Sigmoid colon (tissue), 7 donors: ENCODE measurements at places on chromosomes 1 and 21. TPM values are rescaled to one million over a fixed set of nuclear protein-coding genes. Genes with fewer than 3 reads are reported as not detected.

CD48 gene
- total RNA-seq = 2.9 TPM

- no peaks in the 10 kb centered on the region for H3K4me1 ChIP-seq
- H3K27me3 ChIP-seq = peaks cover 3% of the 10 kb centered on the region
- H3K27ac ChIP-seq = no peak overlapping the region
- H3K36me3 ChIP-seq = no peaks in the 10 kb centered on the region
Observed at GRCh38 chr1:44542420-44543063, 131.7 kb downstream of the TMEM53 start.

DNA sequence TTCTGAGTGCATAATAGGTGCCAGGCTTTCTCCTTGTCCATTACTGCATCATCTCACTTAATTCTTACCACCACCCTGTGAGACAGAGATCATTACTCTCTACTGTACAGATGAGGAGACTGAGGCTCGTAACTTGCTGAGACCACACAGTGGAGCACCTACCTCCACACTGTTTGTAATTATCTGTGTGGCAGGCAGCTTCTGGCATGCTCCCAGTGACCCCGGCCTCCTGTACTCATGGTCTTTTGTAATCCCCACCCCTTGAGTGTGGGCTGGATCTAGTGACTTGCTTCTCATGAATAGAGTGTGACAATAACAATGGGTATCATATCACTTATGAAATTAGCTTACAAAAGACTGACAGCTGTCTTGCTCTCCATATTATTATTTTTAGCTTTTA is 407.3 kb downstream of the MATN1 start:
- no peaks in the 10 kb centered on the region for H3K36me3 ChIP-seq
- no peaks in the 10 kb centered on the region for H3K27me3 ChIP-seq
- no peak for DNase-seq
- no peaks in the 10 kb centered on the region for H3K4me1 ChIP-seq
- H3K4me3 ChIP-seq = no peak overlapping the region

DNA sequence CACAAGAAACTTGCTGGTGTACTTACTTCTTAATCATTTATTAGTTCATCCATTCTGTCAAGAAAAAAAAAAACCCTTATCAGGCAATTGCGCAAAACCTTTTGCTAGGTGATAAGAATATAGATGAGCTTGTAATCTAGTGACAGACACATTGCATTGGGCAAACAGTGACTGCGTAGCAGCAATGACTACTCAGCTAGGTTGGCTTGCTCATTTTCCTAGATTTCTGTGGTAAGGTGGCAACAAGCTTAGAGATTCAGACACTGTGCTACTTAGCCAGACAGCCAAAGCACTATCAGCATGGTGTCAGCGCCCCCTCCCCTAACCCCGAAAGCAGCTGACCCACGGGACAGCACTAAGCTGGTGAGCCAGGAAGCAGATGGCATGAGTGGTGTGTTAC is 203.1 kb downstream of the BARHL2 start:
- no peak overlapping the region for H3K27ac ChIP-seq
- no peak overlapping the region for H3K4me3 ChIP-seq
- no peaks in the 10 kb centered on the region for H3K27me3 ChIP-seq
- H3K4me1 ChIP-seq = no peaks in the 10 kb centered on the region
- DNase-seq = no peak
- no peaks in the 10 kb centered on the region for H3K36me3 ChIP-seq

KRTAP10-6 gene
- total RNA-seq = not detected

- no peaks in the 10 kb centered on the region for H3K36me3 ChIP-seq
- peak overlapping the region; percentile 92 for H3K4me3 ChIP-seq
- H3K27me3 ChIP-seq = no peaks in the 10 kb centered on the region
- H3K27ac ChIP-seq = peak overlapping the region; percentile 76
- H3K4me1 ChIP-seq = no peaks in the 10 kb centered on the region
Observed at GRCh38 chr1:244651956-244652622, 837 bp upstream of the DESI2 start.

GRCh38 chr1:174297351-174297750 is 138.0 kb downstream of the RABGAP1L start:
- no peaks in the 10 kb centered on the region for H3K36me3 ChIP-seq
- no peak overlapping the region for H3K27ac ChIP-seq
- H3K4me3 ChIP-seq = no peak overlapping the region
- no peaks in the 10 kb centered on the region for H3K27me3 ChIP-seq

DNA sequence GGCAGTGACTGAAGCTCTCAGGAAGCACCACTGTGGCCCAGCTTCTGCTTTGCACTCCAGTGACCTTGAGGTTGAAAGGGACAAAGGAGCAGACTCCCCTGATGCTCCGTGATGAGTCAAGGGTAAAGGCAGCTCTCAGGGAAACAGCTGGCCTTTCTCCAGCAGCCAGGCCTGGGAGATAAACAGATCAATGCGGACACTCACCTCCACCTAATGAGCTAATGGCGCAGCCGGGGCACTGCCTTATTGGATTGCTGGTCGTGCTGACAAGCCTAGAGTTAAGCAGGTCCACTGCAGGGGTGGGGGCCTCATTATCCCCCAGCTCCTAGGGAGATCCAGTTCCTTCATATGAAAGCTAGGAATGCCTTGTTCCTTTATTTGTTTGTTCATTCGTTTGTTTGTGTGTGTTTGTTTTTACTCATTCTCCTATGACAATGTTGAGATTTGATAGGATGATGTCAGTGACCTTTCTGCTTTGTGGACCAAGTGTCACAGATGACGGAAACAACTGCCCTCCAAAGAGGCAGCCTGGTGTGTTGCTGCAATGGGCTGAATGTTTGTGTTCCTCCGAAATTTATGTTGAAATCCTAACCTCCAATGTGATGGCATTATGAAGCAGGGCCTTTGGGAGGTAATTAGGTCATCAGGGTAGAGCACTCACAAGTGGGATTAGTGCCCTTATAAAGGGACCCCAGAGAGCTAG is 141.4 kb upstream of the BEND5 start:
- no peaks in the 10 kb centered on the region for H3K36me3 ChIP-seq
- H3K4me3 ChIP-seq = no peak overlapping the region
- H3K27me3 ChIP-seq = no peaks in the 10 kb centered on the region
- no peak for DNase-seq

OR10T2 gene
- total RNA-seq = not detected

DNA sequence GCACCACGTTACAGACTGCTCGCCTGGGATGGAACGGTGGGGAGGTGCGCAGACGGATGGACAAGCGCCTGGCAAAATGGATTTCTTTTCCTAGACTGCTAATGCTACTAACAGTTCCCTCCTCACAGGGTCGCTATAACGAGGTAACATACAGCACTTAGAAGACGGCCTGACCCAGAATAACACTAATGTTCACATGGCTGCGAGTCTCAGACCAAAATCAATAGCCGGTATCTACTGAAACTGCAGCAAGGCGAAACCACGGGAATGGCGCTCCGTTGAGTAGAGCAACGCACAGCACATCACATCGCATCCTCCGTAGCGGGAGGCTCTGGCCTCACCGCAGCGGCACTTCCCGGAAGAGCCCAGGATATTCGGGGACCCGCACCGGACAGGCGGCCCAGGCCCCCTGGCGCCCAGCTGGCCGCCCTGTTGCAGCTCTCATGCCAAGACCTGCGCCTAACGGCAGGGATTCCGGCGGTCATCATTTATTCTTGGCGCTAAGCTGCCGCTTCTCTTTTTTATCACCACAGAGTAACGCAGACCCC is 46.6 kb downstream of the VPS26C start:
- H3K4me1 ChIP-seq = no peaks in the 10 kb centered on the region
- peak overlapping the region; percentile 56 for H3K4me3 ChIP-seq
- peak; percentile 70 for DNase-seq
- peaks cover 28% of the 10 kb centered on the region for H3K36me3 ChIP-seq
- peak overlapping the region; percentile 76 for H3K27ac ChIP-seq
- H3K27me3 ChIP-seq = no peaks in the 10 kb centered on the region

GRCh38 chr1:41380979-41381691 is 19.9 kb downstream of the FOXO6 start:
- peaks cover 41% of the 10 kb centered on the region for H3K4me1 ChIP-seq
- peak overlapping the region; percentile 69 for H3K4me3 ChIP-seq
- H3K27ac ChIP-seq = peak overlapping the region; percentile 96
- no peaks in the 10 kb centered on the region for H3K36me3 ChIP-seq
- peak; percentile 90 for DNase-seq
- H3K27me3 ChIP-seq = no peaks in the 10 kb centered on the region

CYP4A22 gene
- total RNA-seq = not detected

DNA sequence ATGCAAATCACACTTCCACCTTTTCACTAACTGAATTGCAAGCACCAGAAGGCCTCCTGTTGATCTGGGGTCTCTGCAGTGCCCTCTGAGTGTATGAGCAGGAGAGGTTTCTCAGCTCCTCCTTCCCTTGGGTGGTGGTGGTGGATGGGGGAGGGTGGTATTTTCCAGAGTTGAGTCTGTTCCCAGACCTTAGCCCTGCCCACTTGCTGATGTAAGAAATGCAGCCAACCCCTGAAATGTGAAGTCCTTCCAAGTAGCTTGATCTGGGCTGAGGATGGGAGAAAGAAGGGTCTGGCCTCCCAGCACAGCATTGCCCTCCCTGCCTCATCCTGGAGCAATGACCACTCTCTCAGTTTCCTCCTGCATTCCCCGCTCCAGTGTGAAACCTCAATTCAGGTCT is 6.3 kb upstream of the FOXD2 start:
- H3K27ac ChIP-seq = no peak overlapping the region
- DNase-seq = no peak
- H3K4me1 ChIP-seq = peaks cover 35% of the 10 kb centered on the region
- no peak overlapping the region for H3K4me3 ChIP-seq
- peaks cover 69% of the 10 kb centered on the region for H3K27me3 ChIP-seq
- no peaks in the 10 kb centered on the region for H3K36me3 ChIP-seq

DNA sequence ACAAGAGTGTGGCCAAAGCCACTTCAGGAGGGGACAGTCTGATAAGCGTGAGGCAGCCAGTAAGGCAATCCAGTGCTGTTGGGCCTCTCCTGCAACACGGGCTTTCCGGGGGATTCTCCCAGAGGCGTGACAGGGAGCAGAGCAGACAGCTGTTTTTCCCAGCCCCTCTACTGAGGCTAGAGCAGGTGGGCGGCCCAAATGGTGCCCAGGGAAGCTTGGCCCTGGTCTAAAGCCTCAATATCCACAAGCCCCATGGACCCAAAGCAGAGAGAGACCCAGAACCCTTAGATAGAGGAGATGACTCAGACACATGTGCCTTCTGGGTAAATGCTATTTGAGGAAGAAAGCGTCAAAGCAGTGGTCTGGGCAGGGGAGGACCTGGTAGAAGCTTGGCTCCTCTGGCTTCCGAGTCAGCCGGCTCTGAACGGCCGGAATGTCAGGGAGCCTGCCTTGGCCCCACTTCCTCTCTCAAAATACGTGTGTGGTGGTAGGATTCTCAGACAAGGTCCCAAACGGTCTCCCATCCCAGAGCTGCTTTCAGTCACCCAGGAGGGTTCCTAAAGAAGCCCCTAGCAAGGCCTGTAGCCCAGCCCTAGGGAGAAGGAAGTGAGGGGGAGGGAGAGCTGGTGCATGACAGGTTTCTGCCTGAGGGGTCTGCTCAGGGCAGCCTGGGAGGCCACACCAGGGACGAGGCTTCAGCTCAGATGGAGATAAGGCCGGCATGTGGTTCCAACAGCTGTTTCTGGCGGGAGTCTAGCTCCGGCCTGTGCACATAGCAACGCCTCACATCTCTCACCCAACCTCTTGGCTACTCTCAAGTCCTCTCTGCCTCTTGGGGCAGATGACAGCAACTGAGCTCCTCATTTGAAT is 28.8 kb downstream of the PIK3C2B start:
- peak overlapping the region; percentile 63 for H3K27ac ChIP-seq
- peaks cover 38% of the 10 kb centered on the region for H3K4me1 ChIP-seq
- DNase-seq = no peak
- H3K36me3 ChIP-seq = peaks cover 18% of the 10 kb centered on the region
- no peak overlapping the region for H3K4me3 ChIP-seq
